Epithelial cell of prostate (primary cell): ENCODE measurements at places on chromosomes 4 and X.
A peak's percentile ranks its signal among the peaks of the same experiment; 100 is the strongest.

DNA sequence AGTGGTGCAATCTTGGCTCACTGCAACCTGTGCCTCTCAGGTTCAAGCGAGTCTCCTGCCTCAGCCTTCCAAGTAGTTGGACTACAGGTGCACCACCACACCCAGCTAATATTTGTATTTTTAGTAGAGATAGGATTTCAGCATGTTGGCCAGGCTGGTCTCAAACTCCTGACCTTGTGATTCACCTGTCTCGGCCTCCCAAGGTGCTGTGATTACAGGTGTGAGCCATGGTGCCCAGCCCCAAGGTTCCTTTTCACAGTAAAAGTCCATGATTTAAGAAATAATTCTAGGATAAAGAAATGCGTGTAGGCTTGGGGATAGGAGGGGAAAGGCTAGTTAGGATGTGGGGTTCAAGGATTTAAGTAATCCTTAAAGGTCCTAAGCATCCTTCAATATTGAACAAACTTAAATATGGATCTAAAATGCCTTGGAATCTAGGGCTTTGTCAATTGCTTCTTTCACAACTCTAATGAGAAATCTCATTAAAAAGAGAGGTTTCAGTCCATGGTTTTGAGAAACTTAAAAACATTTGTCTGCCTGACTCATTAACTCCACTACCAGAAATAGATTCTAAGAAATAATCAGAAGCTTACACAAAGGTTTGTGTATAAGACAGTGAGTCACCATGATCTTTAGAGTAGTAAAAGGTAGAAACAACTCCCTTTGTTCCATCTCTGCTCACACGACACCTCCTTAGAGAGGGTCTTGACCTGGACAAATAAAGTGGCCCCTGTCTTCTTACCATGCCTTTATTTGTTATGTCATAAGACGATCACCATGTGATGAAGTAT, 203.2 kb downstream of the PTTG2 start:
- DNase-seq = peak; percentile 66

DNA sequence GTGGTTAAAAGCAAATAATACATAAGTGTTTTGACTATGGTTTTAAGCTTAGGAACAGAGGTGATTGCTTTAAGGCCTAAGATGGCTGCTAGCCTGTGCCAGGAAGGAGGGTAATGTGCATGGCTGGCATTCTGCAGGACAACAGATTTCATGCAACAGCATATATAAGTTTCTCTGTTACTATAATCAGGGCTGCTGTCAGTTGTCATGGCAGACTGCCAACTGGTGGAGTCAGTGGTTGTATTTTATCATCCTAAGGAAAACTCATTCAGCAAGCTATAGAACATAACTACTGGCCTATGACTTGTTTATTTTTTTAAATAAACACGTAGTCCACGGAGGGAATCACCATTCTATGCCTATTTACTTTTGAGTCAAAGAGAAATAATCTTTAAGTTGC, 77.7 kb upstream of the DCAF8L1 start:
- DNase-seq = no peak

GRCh38 chr4:39642885-39643552, 4.4 kb upstream of the SMIM14 start:
- DNase-seq = no peak

DNA sequence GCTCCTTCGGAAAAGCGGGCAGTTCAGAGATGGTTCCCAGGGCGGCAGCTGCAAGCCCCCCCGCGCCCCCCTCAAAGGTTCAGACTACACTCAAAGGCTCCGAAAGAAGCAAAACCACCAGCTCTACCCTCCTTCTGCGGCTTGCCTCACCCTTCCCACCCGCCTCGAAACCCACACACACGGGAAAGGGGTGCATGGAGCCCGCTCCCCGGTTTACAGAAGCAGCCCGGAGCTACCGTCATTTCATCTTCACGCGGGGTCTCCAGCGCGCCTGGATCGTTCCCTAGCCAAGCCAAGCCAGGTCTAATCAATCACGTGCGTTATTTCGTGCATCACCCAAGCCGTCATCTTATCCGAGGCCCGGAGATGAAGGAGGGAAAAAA, 1.2 kb downstream of the NLGN4X start:
- DNase-seq = no peak

DNA sequence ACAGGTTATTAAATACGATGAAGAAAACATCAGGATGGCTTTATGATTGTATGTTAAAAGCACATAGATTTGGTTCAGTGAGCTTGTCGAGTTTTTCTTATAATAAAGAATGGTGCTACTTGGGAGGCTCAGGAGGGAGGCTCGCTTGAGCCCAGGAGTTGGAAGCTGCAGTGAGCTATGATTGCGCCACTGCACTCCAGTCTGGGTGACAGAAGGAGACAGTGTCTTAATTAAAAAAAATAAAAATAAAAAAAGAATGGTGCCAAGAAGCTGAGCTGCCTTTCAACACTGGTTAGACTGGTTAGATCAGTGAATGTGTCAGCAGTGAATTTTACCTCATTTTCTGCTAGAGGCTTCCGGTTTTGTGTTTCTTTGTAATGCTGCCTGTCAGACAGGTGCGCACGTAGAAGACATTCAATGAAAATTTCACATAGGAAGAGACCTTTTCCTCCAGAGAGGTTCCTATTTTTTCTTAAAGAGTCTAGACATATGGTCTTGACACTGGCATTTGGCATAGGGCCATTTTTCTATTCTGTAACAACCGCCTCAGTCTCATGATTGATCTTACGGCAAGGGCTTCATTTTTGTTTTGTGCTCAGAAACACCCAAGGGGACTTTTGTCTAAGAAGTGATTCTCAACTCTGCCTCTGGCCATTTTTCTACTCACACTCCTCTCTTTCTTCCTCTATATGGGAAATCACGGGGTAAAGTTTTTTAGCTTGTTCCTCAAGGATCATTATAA, 15.0 kb upstream of the ARSF start:
- peak; percentile 26 for DNase-seq

GRCh38 chr4:118834070-118834469, 1.9 kb downstream of the SEC24D start:
- no peak for DNase-seq

DNA sequence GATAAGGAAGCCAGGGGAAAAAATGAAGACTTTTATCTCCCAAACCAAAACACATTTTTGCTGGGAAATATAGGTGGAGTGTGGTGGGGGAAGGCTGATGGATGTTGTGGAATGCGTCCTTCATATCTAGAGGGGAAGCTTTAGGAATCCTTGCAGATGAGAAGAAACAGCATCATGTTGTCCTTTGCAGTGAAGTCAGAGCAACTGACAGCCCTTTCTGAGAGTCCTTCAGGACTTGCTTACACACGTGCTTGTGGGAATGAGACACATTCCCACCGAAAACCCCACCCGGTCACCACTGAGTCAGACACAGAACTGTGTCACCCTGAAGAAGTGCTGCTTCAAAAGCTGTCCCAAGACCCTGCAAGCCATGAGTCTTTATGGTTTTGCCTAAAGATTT, 81.5 kb downstream of the SHROOM2 start:
- DNase-seq = no peak

DNA sequence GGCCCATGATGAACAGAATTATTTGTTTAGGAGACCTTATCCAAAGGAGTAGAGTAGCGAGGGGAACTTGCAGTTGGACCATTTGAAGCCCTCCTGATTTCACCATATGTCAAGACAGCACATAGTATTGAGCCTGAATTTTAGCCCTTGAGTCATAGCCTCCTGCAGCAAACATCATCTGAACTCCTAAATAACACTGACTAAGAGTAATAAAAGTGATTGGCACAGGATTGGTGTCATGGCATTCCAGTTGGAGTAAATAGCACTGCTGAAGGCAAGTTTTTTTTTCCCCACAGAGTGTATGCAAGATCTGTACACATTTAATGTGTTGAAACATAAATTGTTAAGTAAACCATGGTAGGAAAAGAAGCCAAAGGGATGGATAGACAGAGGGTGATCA, 89.0 kb downstream of the COMMD8 start:
- peak; percentile 41 for DNase-seq

DNA sequence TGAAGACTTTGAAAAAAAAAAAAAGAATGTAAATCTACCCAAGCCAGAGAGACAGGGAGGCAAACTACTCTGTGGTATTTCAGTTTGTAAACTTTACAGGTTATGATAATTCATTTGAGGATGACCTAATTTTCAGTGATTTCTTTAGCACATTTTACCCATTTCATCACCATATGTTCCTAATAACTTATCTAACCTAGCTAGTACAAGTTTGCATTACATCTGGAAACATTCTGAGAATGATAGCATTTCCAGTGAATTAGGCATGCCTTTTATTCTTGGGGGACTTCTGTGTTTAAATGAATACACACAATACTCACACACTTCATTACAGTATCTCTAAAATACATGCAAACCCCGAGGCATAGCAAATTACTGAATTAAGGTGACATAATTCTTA, 1055.5 kb downstream of the PCDH18 start:
- no peak for DNase-seq
